ENCODE measurements at places on chromosomes 1 and 21.

GRCh38 chr1:63794939-63795378 is 21.1 kb downstream of the ROR1 start:
- no peak for DNase-seq

- no peak for DNase-seq
These were observed 9.6 kb upstream of the SFT2D2 start for GRCh38 chr1:168216171-168216570.

DNA sequence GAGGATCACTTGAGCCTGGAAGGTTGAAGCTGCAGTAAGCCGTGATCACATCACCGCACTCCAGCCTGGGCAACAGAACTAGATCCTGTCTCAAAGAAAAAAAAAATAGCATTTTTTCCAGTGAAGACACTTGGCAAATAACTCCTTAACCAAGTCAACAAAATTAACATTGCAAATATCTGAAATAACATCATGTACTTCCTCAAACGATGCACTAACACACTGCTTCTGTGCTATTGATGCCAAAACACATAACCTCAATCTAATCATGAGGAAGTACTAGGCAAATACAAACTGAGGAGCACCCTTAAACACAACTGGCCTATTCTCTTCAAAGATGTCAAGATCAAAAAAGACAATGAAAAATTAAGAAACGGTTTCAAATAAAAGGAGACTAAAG is 32.3 kb downstream of the PABPC4 start:
- no peak for DNase-seq

GRCh38 chr1:2248127-2248826 is 20.2 kb downstream of the SKI start:
- no peak for DNase-seq

DNA sequence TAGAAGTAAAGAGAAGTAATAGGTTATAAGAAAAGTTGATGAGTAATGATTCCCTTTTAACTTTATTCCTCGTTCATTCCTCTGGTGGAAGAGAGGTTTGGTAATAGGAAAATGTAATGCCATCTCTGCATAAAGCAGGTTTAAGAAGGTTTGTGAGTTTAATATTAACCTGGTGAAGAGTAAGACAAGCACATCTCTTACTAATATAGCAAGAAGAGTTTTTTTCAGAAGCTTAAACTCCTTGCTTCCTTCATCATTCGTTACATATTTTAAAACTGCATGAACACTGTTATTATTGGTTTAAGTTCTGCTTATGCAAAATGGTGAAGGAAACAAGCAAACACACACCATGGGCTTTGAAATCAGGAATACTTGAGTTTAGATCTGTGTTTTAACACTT is 9.2 kb upstream of the PLA2G4A start:
- DNase-seq: no peak

DNA sequence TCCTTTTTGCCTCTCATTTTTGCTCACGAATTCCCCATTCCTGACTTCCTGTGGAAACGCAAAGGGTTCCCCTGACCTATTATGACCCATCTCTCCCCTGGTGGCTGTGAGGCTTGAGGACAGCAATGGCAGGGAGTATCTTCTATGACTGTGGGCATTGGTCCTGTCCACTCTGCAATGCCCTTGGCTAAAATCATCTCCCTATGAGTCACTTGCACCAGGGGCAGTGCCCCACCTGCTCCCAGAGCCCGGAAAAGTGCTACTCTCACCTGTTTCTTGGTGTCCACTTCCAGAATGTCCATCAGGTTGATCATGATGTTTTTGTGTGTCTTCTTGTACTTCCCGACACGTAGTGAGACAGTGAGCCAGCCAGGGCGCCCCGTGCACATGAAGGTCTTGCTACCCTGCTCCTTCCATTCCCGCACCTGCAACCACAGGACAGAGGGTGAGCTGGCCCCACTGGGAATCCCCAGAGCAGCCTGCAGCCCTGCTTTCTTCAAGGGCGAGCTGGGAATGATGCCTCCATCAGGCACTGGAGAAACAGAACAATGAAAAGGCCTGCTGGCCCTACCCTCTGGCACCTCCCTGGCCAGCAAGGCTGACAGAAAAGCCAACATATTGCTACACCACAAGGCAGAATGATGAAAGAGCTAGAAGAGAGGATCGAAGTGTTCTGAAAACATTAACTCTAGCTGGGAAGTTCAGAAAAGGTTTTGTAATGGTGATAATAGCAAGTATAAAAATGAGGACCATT is 3.5 kb downstream of the DHCR24 start:
- DNase-seq: no peak

DNA sequence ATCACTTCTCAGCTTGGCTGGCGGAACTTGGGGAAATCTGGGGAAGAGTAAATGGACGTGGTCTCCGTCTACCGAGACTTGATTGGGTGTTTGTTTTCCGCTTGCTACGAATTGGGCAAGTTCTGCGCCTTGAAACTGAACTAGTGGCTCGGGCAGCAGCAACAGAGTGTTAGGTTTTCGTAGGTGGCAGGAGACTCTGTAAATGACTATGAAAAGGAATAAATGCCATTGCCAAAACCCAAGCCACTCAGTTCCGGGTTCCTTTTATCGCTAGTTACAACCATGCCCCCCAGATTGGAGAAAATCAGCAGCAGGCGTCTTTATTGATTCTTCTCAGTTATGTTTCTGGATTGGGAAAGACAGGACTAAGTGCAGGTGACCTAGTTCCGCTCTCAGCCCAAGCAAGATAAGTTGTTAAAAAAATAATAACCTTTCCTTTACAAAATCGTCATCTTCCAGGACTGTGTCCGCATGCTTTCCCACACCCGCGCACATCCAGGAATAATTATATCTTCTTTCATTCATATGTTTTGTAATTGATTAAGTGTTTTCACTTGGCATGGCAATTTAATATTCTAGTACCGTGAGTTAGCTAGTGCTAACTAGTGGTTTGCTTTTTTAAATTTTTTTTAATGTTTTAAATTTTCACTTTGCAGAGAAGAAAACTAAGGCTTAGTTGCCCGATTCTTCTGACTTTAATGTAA is 3.4 kb downstream of the LHX9 start:
- DNase-seq: no peak

- DNase-seq: peak; percentile 6
These were observed 28.4 kb downstream of the EXTL2 start for GRCh38 chr1:100866041-100866900.

DNA sequence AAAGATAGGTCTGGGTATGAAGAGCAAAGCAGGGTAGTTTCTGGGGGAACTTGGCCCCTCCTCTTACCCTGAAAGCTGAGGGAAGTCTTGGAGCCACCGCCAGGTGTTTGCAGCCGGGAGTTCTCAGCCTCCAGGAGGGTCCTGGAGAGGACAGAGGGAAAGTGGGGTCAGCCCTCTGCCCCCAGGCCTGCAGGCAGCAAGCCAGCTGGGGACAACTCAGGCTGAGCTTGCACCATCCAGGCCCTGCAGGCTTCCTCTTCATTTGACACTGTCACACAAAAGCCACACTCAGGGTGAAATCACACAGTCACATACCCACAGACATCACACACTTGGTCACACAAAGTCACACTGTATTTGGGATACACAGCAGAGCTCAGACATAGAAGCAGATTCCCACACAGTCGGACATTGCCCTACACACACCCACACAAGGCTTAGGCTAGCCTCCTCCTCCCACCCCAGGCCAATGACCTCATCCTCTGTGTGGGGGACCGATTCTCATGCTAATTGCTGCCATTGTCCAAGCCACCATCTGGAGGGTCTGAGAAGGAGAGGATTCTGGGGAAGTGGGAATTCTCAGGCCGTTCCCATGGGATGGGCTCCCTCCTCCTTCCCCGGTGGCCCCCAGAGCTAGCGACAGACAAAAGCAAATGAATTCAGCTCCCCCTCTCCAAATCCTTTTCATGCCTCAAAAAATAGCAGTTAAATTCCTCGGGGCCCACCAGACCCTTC is 3.7 kb downstream of the NES start:
- no peak for DNase-seq

DNA sequence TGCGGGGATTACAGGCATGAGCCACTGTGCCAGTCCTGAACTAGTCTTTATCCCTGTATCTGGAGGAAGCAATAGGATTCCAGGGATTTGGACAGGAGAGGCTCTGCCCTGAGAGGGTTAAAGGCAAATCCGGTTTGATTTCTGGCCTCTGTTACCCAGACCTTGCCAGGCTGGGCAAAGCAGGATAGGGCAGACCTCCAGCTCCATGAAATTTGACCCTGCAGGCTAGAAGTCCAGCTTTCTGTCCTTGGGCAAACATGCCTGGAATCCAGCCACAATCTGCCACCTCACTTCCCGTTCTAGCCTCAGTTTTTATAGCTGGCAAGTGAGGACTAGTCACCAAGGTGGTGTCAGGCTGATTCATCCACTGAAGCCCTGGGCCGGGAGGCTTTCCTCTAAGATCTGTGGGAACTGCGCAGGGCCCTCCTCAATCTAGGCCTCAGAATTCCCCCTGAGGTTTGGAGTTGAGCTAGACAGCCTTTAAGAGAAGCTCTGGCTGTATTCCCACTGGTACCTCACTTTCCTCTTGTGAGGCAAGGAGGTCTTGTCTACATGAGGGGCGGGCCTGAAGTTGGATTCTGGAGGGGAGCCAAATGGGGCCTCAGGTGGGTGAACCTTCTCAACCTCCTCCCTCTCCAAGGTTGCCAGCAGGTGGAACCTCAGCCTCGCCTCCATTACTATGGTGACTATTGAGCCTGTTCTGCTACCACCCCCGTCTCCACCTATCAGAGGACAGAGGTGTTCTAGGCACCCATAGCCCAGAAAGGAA is 7.0 kb upstream of the P3R3URF start:
- no peak for DNase-seq

DNA sequence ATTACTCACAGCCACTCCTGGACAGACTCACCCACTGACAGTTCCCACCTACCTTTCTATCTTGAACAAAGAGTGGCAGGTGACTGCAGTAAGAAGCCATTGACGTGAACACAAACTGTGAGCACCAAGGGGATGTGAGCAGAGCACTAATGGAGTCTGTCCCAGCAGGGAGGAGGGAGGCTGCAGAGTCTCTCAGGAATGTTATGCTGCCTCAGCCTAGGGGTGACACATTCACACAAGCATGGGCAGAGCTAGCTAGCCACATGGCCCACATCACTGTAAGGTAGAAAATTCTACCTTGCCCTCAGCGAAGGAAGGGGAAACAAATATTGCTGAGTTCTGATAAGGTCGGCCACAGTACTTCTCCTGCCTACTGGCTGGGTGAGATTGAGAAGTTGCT is 56.8 kb upstream of the PTGFRN start:
- DNase-seq: no peak

GRCh38 chr1:183585038-183585437 is 5.2 kb downstream of the NCF2 start:
- no peak for DNase-seq

GRCh38 chr1:36913016-36913415 is 121.3 kb downstream of the GRIK3 start:
- no peak for DNase-seq

- no peak for DNase-seq
These were observed 31.4 kb upstream of the C1orf185 start for GRCh38 chr1:51070640-51071039.

DNA sequence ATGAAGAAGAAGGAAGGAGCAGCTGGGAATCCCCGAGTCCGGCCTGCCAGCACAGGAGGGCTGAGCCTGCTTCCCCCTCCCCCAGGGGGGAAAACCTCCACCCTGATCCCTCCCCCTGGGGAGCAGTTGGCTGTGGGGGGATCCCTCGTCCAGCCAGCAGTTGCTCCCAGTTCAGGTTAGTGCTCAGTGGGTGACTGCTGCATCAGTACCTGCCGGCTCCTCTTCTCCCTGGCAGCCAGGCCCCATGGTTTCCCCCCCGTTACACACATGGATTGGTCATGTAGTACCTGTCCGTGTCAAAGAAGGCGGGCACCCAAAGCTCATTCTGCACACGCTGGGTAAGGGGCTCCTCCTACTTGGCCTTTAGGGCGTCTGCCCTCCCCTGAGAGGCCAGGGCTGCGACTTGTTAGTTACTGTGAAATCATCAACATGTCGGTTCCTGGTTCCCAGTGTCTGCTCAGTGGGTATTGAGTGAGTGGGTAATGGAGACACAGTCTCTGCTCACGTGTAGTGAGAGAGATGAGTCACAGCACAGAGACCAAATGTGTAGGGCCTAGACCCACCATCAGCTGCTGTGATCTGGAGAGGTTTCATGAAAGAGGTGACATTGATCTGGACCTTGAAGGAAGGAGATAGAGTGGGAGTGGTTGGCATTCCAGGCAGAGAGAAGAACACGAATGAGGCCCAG is 11.5 kb downstream of the NECAP2 start:
- DNase-seq: no peak

DNA sequence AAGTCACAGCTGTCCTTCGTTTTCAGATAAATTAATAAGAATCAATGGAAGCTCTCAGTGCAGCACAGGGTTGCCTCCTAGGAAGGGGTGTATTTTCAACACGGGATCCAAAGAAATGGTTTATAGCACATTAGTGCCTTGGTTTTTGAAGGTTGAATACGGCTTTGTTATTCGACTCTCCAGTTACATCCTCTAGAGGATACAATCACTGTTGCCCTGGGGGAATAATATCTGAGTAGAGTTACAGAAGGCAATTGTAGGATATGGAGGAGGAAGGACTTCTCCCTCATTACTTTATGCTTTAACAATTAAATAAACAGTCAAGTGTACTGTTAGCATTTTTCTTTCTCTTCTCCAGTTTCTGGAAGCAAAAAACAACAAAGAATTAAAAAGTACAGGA is 14.3 kb upstream of the ZNF326 start:
- no peak for DNase-seq

DNA sequence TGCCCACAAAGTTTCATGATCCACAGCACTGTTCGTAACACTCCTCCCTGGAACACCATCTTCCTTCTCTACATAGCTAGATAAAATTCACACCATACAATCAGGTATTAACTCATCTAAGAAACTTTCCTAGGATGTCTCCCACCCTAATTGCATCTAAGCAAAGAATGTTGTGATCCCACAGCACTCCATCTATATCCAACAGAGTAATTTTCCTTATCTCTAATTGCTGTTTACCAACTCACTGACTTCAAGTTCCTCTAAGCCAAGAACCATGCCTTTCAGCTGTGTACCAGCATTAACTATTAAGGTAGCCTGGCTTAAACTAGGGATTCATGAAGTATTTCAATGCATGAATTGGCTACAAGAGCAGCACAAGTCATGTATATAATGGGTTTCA is 114.2 kb downstream of the SIPA1L2 start:
- no peak for DNase-seq

GRCh38 chr1:182213163-182213562 is 151.7 kb upstream of the ZNF648 start:
- DNase-seq: no peak

DNA sequence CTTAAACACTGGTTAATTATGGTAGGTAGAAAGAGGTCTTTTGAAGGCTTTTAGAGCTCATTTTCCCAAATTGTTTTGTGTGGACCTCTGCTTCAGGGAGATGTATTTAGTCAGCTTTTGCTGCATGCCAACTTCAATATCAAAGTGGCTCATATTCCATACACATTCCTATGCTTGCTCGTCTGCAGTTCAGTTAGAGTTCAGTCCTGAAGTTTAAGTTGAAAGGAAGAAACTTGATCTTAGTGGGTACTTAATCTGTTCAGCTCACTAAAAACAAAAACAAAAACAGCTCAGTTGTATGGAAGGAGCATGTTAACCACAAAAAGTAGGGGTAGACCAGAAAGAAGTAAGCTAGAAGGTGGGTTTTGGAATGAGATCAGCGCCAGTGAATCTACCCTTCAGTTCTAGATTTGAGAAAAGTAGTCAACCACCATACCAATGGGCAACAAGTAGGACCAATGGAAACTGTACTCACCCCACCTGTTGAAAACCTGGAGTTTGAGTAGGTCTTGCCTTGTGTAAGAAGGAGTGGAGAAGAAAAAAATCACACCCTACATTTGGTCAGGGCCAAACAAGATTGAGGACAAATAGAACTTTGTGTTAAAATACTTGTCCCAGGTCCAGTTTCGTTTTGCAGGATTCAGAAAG is 58.0 kb downstream of the LEPR start:
- DNase-seq: no peak
